ENCODE measurements at places on chromosomes 6 and 20. TPM values are rescaled to one million over a fixed set of nuclear protein-coding genes. Genes with fewer than 3 reads are reported as not detected.

DNA sequence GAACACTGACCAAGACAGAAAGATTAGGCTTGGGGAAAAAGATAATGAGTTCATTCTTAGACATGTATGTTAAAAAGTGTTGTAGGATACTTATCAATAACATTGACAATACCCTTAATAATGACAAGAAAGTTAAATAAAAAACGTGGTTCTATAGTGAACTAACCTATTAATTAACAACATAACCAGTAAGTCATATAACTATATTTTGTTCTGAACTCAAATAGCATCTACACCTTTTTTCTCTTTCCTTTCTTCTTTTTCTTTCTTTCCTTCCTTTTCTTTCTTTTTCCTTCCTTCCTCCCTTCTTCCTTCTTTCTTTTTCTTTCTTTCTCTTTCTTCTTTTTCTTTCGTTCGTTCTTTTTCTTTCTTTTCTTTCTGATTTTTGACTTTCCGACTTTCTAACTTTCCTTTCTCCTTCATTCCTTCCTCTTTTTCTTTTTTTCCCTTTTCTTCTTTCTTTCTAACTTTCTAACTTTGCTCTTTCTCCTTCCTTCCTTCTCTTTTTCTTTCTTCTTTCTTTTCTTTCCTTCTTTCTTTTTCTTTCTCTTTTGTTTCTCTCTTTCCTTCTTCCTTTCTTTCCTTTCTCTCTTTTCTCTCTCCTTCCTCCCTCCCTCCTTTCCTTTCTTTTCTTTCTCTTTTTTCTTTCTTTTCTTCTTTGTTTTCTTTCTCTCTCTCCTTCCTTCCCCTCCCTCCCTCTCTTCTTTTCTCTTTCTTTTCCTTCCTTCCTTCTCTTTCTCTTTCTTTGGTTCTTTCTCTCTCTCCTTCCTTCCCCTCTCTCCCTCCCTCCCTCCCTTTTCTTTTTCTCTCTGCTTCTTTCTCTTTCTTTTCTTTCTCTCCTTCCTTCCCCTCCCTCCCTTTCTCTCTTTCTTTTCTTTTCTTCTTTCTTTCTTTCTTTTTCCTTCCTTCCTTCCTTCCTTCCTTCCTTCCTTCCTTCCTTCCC, 24.6 kb downstream of the PRSS35 start:
- no peak overlapping the region for H3K4me3 ChIP-seq
- H3K4me1 ChIP-seq: no peaks in the 10 kb centered on the region
- H3K36me3 ChIP-seq: no peaks in the 10 kb centered on the region

DNA sequence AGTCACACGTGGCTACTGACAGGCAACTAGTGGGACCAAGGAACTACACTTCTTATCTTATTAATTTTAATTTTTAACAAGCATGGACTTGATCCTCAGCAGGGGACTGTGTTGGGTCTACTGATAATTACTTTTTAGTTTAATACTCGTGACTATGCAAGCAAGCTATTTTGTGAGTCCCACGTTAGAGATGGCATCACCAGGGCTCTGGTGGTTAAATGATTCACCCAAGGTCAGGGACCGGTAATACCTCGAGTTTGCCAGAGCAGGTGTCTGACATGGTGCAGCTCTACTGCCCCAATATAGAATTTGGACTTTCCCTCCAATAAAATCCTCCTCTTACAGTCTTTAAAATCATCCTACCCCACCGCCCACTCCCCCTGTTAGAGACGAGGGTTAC, 98.6 kb upstream of the RIN2 start:
- no peak overlapping the region for H3K4me3 ChIP-seq
- no peak for DNase-seq
- H3K27me3 ChIP-seq: peaks cover 6% of the 10 kb centered on the region
- H3K36me3 ChIP-seq: peaks cover 9% of the 10 kb centered on the region
- no peak overlapping the region for H3K27ac ChIP-seq
- H3K4me1 ChIP-seq: peaks cover 5% of the 10 kb centered on the region

DNA sequence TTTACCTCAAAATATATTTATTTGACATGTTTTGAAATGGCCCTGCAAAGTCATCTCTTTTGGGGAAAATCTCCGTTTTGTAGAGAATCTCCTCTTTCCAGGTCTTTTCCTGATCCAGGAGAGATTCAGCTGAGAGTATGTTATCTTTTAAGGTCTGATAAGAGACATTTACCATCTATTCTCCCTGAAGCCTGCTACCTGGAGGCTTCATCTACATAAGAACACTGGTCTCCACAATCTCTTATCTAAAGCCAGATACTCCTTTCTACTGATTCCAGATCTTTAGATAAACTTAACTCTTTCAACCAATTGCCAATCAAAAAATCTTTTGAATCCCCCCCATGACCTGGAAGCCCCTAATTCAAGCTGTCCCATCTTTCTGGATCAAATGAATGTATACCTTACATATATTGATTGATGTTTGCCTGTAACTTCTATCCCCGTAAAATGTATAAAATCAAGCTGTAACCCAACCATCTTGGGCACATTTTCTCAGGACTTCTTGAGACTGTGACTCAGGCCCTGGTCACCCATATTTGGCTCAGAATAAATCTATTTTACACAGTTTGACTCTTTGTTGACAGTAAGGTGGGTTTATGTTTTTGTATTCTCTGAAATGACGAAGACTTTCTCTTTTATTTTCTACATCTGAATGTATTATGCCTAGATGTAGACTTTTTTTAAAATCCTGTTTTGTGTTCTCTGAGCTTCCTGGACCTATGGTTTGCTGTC, 95.5 kb downstream of the ECT2L start:
- no peaks in the 10 kb centered on the region for H3K4me1 ChIP-seq
- H3K4me3 ChIP-seq: no peak overlapping the region
- H3K36me3 ChIP-seq: no peaks in the 10 kb centered on the region
- no peak for DNase-seq

Gene PACRG
- total RNA-seq: not detected

Gene HLA-DQA1
- not detected for total RNA-seq
